Left ventricle myocardium inferior (tissue), 1 donor: ENCODE measurements at places on chromosomes 16 and 17.
A peak's percentile ranks its signal among the peaks of the same experiment; 100 is the strongest.

DNA sequence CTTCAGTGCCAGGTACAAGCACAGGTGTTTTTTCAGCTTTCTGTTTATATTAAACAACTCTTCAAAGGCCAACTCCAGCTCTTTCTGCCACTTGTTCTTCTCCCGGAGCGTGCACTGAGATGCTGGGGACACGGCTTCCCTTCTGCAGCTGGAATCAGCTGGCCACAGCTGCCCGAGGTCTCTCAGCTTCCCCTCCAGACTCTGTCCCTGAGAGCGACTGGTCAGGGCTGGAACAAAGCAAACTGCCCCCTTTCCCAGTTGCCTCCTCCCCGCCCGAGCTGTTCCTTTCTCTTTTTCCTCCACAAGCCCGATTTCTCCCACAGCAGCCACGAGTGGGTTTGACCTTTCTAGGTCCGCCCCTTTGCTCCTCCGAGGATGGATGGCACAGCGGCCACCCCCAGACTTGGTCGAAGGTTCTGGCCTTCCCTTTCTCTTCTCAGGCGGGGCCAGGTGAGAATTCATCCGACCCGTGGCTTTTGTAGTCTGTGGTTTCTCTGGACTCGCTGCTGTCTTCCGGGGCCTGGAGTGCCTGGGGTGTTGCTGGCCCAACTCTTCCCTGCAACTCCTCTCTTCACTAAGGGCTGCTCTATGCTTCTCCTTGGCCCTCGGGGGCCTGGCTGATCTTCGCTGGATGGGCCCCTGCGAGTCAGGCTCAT lies 11.5 kb downstream of the CEP295NL start:
- no peaks in the 10 kb centered on the region for H3K36me3 ChIP-seq
- DNase-seq, result no peak
- no peaks in the 10 kb centered on the region for H3K27me3 ChIP-seq
- peaks cover 84% of the 10 kb centered on the region for H3K4me1 ChIP-seq
- H3K27ac ChIP-seq, result peak overlapping the region; percentile 28

- H3K36me3 ChIP-seq, result no peaks in the 10 kb centered on the region
- H3K4me3 ChIP-seq, result no peak overlapping the region
- peaks cover 53% of the 10 kb centered on the region for H3K27me3 ChIP-seq
- no peak overlapping the region for H3K27ac ChIP-seq
Measured at GRCh38 chr16:24611310-24611709, 71.9 kb downstream of the RBBP6 start.

DNA sequence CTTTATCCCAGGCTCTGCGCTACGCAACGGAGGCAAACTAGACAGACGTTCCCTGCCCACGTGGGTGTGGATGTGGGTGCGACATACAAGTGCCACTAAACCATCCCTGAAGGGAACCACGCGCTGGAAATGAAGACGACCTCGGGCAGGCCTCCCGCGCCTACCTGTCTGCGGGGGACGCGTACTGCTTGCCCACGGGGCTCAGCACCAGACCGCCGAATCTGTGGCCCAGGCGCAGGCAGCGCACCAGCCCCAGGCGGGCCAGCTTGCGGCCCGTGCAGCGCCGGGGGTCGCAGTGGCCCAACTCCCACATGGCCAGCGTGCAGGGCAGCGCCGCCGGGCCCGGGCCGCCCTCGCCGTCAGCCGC lies 480 bp downstream of the TSR3 start:
- peak overlapping the region; percentile 99 for H3K4me3 ChIP-seq
- peaks cover 27% of the 10 kb centered on the region for H3K36me3 ChIP-seq
- H3K27me3 ChIP-seq, result no peaks in the 10 kb centered on the region
- H3K27ac ChIP-seq, result peak overlapping the region; percentile 84

- no peak overlapping the region for H3K4me3 ChIP-seq
- no peak overlapping the region for H3K27ac ChIP-seq
- H3K27me3 ChIP-seq, result no peaks in the 10 kb centered on the region
Measured at GRCh38 chr17:71283486-71283885, 837.3 kb upstream of the SOX9 start.

DNA sequence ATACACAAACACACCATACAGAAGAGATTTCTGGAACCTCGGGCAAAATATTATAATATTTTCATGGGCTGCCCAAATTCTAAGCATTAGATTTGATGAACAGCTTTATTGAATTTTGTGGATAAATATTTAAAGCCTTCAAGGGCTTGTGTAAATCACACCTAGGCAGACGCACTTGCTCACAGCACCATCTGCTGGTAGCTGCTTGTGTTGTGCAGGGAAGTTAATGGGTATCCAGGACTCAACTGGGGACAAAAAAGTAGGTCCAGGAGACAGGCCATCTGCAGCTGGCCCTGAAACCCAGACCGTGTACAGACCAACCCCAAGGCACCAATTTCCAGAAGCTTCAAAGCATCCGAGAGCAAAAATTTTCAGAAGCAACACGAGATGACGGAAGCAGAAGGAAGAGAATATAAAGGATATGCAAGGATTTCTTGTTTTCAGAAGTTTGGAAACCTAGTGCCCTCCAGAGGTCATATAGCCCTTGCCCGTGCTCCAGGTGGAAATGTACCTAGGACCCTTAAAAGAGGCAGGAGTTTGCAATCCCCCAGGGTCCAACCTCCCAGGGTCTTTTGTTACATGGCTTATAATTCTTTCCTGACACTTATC lies 140.0 kb downstream of the CHD9NB start:
- no peak overlapping the region for H3K27ac ChIP-seq
- H3K4me3 ChIP-seq, result no peak overlapping the region
- peaks cover 3% of the 10 kb centered on the region for H3K27me3 ChIP-seq
- no peaks in the 10 kb centered on the region for H3K36me3 ChIP-seq
